Cardiac fibroblast (primary cell): ENCODE measurements at places on chromosomes 1 and 21.

DNA sequence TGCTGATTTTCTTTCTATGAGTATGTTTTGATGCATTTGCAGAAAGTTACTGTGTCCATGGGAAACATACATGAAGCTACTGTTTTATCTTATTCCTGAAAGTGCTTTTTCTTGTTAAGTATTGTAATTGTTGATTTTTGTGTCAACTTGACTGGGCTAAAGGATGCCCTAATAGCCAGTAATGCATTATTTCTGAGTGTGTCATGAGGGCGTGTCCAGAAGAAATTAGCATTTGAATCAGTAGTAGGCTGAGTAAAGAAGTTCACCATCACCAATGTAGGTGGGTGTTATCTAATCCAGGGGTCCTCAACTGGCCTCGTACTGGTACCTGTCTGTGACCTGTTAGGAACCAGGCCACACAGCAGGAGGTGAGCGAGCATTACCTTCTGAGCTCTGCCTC lies 760.2 kb downstream of the PLA2G4A start:
- DNase-seq: no peak

DNA sequence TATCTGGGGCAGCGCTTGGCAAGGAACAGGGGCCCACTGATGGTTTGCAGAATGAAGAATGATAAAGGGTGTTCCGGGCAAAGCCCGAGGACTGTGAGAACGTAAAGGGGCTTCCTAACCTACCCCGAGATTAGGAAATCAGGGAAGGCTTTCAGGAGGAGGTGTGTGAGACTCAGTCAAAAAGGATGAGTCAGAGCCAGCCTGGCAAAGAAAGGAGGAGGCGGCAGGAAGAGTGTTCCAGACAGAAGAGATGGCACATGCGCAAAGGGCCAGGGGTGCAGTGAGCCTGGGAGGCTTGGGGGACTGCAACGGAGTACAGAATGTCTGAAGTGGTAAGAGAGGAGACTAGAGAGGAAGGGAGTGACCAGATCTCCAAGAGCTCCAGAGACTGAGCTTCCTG lies 70.3 kb downstream of the RAP1GAP start:
- no peak for DNase-seq

DNA sequence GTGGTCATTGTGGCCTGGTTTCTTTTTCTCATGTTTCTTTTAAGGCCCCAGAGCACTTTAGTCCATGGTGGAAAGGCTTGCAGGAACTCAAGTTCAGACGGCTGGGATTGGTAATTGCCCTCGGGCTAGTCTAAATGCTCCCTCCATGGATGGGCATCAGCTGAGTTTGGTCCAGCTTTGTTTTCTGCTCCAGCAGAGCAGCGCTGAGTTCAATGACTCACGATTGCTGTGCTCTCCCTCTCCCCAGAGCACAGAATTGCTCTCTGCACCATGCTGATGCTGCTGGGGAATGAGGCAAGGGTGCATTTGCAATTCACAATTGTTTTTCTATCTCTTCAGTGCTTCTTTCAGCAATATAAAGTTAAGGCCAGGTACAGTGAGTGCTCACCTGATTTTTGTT lies 1.8 kb upstream of the OR2T6 start:
- no peak for DNase-seq

- DNase-seq: no peak
Observed at GRCh38 chr1:166233750-166234366, 67.1 kb upstream of the FAM78B start.
